ENCODE measurements at places on chromosomes 12 and 14.

DNA sequence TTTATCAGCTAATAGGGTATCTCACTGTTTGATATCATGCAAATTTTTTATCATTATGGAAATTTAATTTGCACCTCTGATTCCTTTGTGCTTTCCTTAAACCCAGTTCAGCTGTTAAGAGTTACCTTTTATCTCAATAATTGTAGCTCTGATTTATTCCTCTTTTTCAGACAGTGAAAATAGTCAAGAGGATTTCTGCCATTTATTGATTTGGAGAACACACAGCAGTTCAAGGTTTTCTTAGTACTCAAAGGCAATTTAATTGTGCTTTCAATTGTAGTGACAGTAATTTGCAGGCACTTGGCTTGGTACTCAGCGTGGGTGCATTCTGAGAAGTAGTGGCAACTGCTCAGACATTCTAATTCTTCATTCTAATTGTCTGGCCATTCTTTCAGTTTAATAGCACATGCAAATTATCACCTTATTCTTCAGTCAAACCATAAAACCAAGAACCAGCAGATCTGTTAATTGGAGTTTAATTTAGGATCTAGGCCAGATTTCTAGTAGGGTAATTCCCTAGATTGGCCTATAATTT is 709.3 kb downstream of the RPS29 start:
- no peak for DNase-seq

- DNase-seq = no peak
Observed at GRCh38 chr14:104292084-104292970, 153.9 kb downstream of the KIF26A start.

DNA sequence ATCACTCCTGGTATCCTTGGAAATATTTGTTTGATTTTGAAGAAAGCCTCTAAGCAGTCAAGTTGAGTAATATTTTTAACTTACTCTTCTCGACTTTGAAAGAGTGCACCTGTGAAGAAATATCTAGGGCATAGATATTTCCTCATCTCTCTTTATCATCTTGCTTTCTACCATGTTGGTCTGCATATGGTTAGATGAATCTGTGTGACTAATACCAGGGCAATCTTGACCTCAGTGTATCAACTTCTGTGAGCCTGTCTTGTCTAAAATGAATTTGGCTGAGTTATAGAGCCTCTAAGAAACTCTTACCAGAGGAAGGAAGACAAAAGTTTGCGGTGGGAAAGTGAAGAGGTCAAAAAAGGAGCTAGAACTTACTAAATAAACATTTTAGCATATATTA is 68.4 kb downstream of the SYT1 start:
- no peak for DNase-seq

DNA sequence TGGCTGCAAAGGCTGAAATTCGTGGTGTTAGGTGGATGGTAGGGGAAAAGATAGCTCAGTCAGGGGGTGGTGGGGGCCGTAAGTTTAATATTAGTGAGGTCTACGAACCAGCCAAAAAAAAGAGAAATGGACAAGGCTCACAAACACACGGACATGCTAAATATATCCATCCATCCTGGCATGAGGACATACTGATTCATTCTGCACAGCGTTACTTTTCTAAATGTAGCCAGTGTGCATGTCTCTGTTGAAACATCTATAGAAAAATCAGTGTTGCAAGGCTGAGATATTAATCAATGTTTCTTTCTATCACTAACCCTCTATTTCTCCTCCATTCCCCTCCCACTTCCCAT is 150.6 kb downstream of the PIWIL1 start:
- no peak for DNase-seq

DNA sequence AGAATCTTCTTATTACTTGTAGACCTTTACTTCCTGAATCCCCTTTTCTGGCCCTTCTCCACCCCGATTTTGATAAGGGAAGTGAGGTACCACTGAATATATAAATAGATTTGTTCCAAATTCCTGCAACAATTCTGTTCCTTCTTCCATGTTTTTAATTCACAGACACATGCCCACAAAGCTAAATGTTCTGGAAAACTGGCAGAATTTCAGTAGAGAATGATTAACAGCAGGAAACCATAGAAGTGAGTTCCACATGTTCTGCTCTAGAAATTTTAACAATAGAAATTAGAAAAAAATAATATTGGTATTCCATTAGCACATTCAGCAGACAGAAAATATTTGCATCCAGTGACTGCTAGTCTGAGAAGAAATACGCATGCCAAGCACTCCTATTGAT is 139.6 kb downstream of the SLC2A13 start:
- DNase-seq = no peak

DNA sequence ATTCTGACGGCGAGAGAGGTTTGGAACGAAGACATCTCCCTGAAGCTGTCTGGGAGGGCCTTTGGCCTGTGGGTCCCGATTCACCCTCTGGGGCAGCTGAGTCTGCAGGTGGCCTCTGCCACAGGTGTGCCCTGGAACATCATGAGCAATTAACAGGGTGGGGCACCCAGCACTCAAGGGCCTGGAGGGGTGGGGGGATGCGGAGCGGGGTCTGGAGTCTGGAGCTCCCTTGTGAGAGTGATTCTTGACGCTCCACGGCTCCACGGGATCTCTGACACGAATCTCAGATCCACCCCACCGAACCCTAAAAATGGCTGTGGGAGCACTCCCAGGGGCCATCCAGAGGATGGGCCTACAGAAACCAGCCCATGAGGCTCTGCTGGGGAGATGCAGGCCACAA is 8.3 kb downstream of the ITPK1 start:
- no peak for DNase-seq

DNA sequence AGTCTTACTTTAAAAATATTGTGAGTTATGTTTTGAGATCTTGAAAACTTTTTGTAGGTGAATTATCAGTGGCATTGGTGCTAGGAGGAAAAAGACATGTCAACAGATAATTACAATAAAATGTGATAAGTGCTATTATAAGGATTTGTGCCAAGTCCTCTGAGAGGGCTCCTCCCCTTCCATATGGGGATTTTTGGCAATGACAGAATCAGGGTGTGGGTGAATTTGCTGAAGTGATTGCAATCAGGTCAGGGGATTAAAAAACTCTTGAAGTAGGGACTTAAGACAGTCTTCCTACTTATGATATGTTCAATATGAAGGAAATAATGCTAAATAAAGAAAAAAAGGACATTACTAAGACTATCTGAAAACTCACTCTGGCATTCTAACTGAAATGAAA is 122.5 kb downstream of the SLC15A5 start:
- no peak for DNase-seq

- DNase-seq = peak; percentile 4
Observed at GRCh38 chr14:71029236-71029781, 122.0 kb downstream of the PCNX1 start.

- peak; percentile 87 for DNase-seq
Observed at GRCh38 chr12:46401662-46402061, 29.1 kb upstream of the SLC38A2 start.

DNA sequence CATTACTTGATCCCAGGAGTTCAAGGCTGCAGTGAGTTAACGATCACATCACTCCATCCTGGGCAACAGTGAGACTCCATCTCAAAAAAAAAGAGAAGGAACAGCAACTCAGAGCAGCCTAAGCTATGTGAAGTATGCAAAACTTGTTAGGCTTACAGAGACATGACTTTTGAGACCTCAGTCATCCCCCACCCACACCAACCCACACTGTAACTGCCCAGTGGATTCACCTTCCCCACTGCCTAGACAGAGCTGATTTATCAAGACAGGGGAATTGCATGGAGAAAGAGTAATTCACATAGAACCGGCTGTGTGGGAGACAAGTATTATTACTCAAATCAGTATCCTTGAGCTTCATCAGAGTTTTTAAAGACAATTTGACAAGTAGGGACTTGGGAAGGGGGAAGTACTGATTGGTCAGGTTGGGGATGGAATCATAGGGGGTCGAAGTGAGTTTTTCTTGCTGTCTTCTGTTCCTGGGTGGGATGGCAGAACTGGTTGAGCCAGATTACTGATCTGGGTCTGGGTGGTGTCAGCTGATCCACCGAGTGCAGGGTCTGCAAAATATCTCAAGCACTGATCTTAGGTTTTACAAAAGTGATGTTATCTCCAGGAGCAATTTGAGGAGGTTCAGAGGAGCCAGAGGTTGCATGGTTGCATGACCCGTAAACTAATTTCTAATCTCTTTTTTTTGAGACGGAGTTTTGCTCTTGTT is 6.2 kb upstream of the WDR89 start:
- DNase-seq = no peak

DNA sequence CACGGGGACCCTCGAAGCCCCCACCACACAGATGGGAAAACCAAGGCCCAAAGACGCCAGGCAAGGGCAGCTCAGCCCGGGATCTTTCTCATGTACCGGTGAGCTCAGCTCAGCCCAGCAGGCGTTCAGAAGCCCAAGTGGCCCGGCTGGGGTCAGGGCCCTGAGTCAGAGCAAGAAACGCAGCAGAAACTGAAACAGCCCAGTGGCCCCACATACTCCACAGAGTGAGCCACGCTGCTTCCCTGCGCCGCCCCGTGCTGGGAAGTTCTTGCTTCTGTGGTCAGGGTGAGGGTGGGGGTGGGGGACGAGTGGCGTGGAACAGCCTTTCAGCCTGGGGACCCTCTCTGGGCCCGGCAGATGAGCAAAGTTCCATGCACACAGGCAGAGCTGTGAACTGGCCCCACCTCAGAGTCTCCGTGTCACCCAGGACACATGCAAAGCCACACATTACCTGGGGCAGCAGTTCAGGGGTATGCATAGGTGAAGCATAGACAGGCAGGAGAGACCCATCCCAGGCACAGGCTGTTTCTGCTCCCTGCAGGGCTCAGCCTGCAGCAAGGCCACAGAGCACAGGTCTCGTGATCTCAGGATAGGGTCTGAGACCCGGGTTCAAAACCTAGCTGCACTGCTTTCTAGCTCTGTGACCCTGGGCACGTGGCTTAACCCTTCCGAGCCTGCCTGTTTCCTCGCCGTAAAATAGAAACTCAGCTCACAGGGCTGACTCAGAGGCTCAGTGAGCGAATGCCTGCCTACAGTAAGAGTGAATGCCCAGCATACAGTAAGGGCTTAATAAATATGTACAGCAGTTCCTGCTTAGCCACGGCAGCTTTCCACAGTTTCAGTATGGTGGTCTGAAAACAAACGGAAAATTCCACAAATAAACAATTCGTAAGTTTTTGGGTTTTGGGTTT is 21.6 kb downstream of the NCOR2 start:
- no peak for DNase-seq

DNA sequence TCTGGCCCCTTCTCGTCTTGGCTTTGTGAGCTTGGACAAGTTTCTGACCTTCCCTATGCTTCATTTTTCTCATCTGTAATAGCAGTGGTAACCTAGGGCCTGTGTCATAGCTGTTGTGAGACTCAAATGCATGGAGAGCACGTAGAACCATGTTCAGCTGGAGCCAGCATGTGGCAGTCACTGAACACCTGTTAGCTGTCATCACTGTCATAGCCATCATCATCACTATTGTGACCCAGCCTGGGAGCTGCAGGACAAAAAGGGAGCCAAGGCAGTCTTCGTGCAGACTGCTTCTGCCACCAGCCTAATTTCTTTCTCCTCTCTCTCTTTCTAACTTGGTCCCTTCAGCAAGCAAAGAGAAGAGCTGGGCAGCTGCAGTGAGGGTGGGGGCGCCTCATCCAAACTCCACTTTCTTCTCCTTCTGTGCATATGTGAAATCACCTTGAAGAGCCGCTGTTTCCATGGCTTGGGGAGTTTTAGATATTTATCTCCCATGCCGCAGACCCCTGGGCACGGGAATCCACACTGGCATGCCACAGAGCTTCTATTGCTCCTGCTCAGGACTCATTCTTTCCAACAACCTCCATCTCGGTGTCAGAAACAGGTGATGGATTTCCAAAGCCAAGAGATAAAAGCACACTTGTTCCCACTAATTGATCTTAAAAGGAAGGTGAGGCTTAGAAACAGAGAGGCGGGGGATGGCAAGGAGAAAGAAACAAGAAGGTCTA is 87.0 kb downstream of the SRRM4 start:
- DNase-seq = no peak

DNA sequence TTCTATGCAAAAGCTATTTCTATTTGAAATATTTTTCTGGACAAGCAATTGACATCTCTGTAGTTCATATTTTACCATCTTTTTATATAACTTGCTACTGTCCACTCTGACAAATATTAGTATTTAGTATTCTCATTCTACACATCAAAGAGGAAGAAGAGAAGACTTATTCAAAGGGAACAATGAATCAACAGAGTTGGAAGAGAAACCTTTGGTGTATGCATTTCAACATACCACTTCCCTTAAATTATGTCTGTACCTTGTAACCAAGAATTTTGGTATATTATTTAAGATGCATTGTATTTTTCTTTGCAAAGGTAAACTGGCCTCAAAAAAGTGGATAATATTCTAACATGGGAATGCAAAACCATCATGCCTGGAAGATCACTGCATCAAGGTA is 72.1 kb upstream of the DUSP6 start:
- no peak for DNase-seq

DNA sequence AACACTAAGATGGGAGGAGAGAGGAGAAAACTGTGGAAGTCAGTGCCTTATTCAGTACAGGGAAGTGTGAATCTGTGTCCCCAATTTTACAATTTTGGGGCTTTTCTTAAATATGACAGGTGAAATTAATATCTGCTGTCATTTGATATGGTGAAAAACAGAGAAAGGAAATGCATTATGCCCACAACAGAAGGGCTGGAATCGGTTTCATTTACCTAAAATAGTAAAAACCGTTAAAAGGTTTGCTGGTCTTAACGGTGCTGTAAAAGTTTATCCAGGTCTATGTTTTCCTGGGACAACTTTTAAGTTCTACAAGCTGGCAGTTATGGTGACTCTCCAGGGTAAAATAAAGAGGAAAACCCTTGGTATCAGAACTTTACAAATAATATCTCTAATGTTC is 310.8 kb downstream of the FUT8 start:
- no peak for DNase-seq

DNA sequence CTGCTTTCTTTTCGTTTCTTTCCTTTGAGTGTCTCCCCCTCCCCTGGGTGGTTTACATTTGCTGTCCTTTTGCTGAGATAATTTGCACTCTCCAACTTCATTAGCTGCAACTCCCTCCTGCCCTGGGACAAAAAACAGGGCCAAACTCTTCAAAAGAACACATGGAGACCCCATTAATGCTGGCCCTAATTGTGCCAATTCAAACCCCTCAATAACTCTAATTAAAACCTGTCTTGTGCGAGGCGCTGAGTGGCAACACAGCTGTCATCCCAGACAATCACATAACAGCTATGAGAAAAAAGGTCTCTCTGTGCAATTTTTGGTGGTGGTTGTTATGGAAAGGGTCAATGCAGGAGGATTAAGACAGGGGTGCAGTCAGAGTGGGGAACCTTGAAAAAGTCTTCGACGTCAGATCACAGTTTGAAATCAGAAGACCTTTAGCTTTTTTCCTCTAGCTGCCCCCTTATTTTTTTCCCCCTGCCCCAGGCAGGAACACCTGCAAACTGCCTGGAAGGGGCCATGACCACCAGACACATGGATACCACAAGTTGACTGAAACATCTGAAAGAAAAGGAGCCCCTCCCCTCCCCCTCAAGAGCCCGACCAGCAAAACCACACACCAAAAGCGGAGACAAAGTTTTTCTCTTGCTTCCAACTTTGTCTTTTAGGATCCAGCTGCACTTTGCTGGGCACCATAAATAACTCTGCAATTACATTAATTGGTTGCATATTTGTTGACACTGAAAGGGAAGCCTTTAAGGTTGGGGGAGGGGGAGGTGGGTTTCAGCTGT is 26.5 kb upstream of the SMOC1 start:
- no peak for DNase-seq

Data from fibroblast of skin of right quadriceps (primary cell).